ENCODE measurements at places on chromosomes 7 and 10. TPM values are rescaled to one million over a fixed set of nuclear protein-coding genes. Genes with fewer than 3 reads are reported as not detected.

DNA sequence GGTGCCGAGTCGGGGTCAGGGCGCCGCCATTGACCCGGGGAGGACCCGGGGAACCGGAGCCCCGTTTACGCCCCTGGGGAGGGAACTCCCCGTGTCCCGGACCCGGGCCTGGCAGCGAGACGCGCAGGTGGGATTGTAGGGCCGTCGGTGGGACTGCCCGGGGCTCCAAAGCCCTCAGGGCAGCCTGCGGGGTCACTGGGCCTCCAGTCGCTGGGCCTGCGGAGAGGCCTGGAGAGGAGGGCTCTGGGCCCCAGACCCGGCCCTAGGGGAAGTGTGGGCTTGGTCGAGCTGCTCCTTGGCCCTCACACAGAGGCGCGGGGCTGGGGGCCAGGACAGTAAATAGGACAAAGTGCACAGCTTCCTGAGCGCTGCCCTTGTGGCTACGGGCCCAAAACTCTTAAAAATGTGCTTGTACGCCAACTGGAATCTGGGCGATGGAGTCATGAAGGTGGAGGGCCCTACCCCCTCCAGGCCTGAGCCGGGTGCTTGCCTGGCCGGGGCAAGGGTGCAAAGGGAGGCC is 657 bp downstream of the ECHDC3 start:
- no peak for DNase-seq

CYP26C1 gene
- polyA plus RNA-seq = not detected

OSBPL3 gene
- 18.3 TPM for polyA plus RNA-seq

DNA sequence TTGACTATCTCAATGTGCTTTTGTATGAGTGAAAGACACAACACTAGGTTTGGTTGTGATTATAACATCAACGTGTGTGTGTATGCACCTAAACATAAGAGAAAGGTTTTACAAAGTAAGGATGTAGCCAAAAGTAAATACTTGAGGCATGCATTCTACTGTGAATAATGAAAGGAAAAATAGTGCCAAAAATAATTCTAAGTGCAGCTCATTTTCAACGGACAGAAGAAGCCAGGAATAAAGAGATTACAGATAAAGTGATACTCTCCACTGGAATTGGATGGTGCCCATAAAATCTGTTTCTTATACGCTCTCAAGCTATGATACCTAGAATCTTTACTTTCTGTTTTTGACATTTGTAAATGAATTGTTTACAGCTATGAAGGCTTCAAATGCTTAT is 135.0 kb upstream of the TMEM72 start:
- DNase-seq = no peak

GRCh38 chr10:126907423-126907970 is 2.3 kb downstream of the DOCK1 start:
- DNase-seq = no peak

GRCh38 chr7:100899432-100899831 is 3.7 kb upstream of the ACHE start:
- no peak for DNase-seq

SCIN gene
- polyA plus RNA-seq = 0.05 TPM

DNA sequence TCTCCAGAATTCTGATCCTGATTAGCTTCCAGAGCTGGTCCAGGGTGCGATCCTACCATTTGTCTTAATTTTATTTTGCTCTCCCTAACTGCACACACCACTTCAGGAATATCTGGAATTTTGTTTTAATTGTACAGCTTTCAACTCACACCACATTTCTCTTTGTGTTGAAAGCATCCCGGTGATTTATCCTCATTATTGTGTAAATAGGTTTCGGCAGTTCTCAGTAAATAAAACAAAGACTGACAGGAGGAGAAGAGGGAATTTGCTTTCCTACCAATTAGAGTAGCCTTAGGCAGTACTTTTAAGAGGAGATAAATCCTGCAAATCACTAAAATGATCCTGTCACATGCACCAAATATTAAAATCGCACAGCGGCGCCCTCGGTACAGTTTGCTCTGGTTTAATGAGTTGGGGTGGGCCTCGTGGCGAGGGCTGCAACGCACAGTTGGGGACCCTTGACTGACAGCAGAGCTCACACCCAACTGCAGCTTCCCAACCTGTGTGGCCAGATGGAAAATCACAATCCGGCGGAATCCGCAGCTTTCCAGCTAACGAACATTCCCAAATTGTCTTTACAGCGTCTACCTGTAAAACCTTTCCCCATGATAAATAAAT is 62.6 kb downstream of the EBF3 start:
- DNase-seq = no peak

- DNase-seq = no peak
These were observed 1.0 kb downstream of the SORCS3 start for GRCh38 chr10:104641937-104642657.

GRCh38 chr7:2580636-2581035 is 21.9 kb downstream of the IQCE start:
- no peak for DNase-seq

CALD1 gene
- polyA plus RNA-seq = 229 TPM

- no peak for DNase-seq
These were observed 217.2 kb downstream of the ANK3 start for GRCh38 chr10:60172363-60172990.

- DNase-seq = no peak
These were observed 141.8 kb downstream of the CTTNBP2 start for GRCh38 chr7:117731455-117731854.

- DNase-seq = no peak
These were observed 32.8 kb downstream of the SLC35G1 start for GRCh38 chr10:93926613-93927012.

GRCh38 chr7:47370461-47371042 is 211.4 kb downstream of the TNS3 start:
- DNase-seq = no peak

DNA sequence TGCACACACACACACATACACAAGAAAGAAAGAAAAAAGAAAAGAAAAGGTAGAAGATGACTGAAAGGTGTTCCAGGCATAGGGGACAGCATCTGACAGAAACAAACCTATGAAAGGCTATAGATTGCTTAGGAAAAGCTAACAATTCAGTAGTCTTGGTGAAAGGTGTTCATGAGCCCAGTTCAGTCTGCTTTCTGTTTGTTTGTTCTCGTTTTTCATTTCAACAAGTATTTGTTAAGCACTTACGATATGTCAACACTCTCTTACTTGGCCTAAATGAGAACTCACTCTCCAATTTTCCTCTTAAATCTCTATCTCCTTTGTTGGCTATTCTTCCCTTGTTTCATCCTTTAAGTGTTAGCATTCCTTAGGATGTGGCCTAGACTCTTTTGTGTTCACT is 133.2 kb downstream of the GRM8 start:
- no peak for DNase-seq
